ENCODE measurements at places on chromosomes 11 and 22. TPM values are rescaled to one million over a fixed set of nuclear protein-coding genes. Genes with fewer than 3 reads are reported as not detected.

The TAF6L gene
- 5.8 TPM for total RNA-seq

The C11orf91 gene
- not detected for total RNA-seq

The ATP5MG gene
- total RNA-seq = 82.3 TPM

The RAG2 gene
- not detected for total RNA-seq

The SLC22A8 gene
- total RNA-seq = not detected

The KDM4D gene
- total RNA-seq = 1.1 TPM

The MRGPRX3 gene
- total RNA-seq = not detected

The PRRG4 gene
- total RNA-seq = 2.7 TPM

The C11orf97 gene
- not detected for total RNA-seq

The SBF1 gene
- total RNA-seq = 57.1 TPM

The PRG3 gene
- total RNA-seq = not detected

The FXYD2 gene
- 0.59 TPM for total RNA-seq

The ALDH3B1 gene
- 21.6 TPM for total RNA-seq

The GDPD5 gene
- 6.1 TPM for total RNA-seq

The CKAP5 gene
- total RNA-seq = 30.9 TPM

The PAMR1 gene
- 8.6 TPM for total RNA-seq

The PPFIBP2 gene
- total RNA-seq = 24.0 TPM

The ROBO4 gene
- total RNA-seq = 16.2 TPM

The KCNE3 gene
- 3.3 TPM for total RNA-seq

The CRYBA4 gene
- total RNA-seq = not detected

The GSTT2 gene
- total RNA-seq = not detected

The MS4A6E gene
- total RNA-seq = not detected

The STK33 gene
- 23.0 TPM for total RNA-seq

The GRAP2 gene
- 2.4 TPM for total RNA-seq

The SERGEF gene
- 27.6 TPM for total RNA-seq

The NDUFC2 gene
- total RNA-seq = 163 TPM

The KRTAP5-1 gene
- total RNA-seq = not detected

The APOA5 gene
- not detected for total RNA-seq

The CYP2R1 gene
- total RNA-seq = 9.3 TPM

The C11orf21 gene
- 1.4 TPM for total RNA-seq

The PITPNB gene
- 26.3 TPM for total RNA-seq

The MPZL3 gene
- 1.0 TPM for total RNA-seq
